ENCODE measurements at places on chromosomes 7 and 10. TPM values are rescaled to one million over a fixed set of nuclear protein-coding genes. Genes with fewer than 3 reads are reported as not detected.

Gene RAB19
- total RNA-seq, result not detected

Gene CYP2C19
- not detected for total RNA-seq

Gene TCERG1L
- 2.3 TPM for total RNA-seq

Gene SYT15B
- under 0.01 TPM for total RNA-seq

Gene PTF1A
- total RNA-seq, result not detected

Gene NUTM2A
- total RNA-seq, result 0.33 TPM

Gene NKX1-2
- total RNA-seq, result under 0.01 TPM

Gene KIAA1217
- 2.9 TPM for total RNA-seq
